Left colon (tissue), 2 donors: ENCODE measurements at places on chromosomes 6 and 20. TPM values are rescaled to one million over a fixed set of nuclear protein-coding genes. Genes with fewer than 3 reads are reported as not detected.

- DNase-seq = peak; percentile 67
Measured at GRCh38 chr6:125099211-125100073, 54.1 kb upstream of the TPD52L1 start.

- no peak for DNase-seq
Measured at GRCh38 chr20:35017099-35017835, 61.6 kb downstream of the MYH7B start.

- DNase-seq = peak; percentile 70
Measured at GRCh38 chr6:33314515-33314942, 651 bp upstream of the TAPBP start.

The MACROD2 gene
- 5.2 TPM for total RNA-seq

The GMPR gene
- 5.6 TPM for total RNA-seq

DNA sequence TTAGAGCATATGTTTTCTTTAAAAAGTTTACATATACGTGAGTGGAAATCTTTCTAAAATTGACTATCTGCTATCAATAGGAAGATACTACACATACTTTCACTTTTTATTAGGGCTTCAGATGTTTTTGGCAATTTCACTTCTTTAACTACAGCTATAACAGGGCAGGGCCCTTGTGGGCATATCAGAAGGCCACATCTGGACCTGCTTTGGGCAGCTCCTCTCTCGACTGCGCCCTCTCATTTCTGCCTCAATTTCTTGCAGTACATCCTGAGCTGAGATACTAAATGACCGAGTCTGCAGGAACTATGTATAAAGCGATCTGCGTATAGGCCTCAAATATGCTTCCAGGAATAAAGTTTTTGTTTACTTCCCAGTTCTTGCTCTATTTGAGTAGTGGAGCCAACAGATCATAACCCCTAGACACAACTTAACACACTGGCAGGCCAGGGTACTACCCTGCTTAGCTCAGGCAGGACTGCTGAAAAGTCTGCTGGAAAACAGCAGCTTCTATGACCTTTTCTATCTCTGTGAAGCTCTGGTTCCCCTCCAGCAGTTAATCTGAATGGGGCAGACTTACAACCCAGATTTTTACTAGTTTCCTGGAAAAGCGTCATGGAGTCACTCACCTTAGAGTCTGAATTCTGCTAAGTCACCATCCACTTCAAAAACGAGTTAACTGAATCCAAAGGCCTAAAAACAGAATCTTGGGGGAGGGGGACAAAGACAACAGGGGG, 12.7 kb downstream of the GCLC start:
- DNase-seq = no peak

GRCh38 chr20:50913690-50914375, 17.4 kb downstream of the ADNP start:
- DNase-seq = no peak

The MUCL3 gene
- not detected for total RNA-seq

The NOX3 gene
- not detected for total RNA-seq

The NANP gene
- 3.7 TPM for total RNA-seq

The C6orf141 gene
- 7.6 TPM for total RNA-seq

The FUT9 gene
- not detected for total RNA-seq

DNA sequence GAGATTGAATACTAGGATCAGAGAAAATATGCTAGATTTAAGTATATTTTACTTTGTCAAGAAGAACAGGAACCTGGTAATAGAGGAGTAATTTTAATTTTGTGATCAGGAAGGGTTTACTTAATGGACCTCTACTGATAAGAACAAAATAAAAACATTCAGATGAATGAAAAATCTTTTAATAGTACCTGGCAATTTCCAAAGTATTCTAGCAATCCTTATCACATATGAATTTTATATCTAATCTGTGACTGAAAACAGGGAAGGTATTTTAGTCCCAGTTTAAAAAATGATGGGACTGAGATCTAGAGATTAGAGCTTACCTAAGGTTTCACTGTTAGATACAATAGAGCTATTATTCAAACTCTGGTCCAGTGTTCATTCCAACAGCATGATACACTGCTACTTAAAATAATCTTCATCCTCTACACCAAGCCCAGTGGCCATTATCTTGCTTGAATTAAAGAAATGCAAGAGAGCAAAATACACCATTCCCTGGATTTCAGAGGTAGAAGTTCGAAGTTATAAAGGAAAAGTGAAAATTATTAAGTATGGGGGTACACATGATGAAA, 13.5 kb downstream of the SLC17A5 start:
- DNase-seq = no peak

GRCh38 chr6:16412171-16412570, 173.8 kb downstream of the GMPR start:
- DNase-seq = no peak

DNA sequence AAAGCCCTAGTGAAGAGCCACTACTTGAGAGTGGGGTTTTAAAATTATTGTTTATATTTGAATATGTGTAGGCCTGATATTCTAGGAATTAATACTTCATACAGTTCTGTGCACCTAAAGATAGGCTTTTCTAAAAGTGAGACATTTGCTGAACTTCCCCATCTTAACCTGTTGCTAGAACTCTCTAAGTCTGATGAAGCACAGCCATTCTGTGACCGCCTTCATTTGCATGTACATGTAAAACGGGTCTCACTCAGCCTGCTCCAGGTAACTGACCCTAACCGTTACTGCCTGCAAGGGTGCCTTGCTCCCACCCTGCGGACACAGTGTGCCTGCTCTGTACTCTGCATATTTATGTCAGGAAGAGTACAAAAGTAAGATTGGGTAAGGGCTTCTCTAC, 44.3 kb upstream of the IRF4 start:
- no peak for DNase-seq

DNA sequence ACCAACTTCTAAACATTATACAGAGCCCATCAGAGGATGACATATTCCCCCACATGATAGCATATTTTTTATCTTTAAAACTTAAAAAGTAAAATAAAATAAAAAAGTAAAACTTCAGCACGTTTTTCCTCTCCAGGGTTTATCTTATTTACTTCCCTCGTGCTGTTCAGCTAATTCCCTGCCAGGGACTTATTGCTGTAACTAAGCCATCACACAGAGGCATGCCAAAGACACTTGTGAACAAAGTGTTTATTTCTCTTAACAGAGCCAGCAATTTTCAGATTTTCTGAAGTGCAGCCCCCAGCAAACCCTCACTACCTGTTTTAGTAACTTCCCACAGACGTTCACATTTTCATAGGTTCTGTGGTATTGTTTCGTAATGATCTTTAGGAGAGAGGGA, 293.8 kb downstream of the ZNF217 start:
- DNase-seq = no peak

DNA sequence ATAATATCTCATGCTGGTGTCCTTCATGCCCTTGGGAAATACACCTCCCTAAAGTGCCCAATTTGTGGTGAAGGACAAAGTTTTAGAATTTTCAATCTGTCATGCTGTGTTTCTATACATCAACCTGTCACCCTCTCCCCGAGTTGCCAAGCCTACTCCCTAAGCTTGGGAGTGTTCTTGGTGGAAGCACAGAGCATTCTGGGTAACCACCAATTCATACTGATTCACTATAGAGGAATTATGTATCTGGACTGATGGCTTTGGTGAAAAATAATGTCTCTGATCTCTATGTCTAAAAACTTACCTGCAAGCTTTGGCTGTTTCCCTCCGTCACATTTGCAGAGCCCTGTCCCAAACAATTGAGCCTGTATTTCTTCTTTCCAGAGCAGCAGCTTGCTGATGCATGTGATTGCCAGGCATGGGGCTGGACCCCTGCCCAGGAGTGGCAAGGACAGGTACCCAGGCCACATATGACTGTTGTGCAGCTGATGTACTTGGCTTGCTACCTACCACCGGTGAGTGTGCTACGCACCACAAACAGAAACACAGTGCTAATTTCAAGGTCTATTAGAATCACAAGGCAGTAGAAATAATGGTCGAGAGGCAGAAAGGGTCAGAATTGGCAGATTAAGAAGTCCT, 202.8 kb upstream of the CITED2 start:
- no peak for DNase-seq

The TOX2 gene
- total RNA-seq = 3.0 TPM

- DNase-seq = no peak
Measured at GRCh38 chr20:62051144-62051543, 14.5 kb downstream of the TAF4 start.

GRCh38 chr20:49540687-49541435, 27.1 kb downstream of the PTGIS start:
- no peak for DNase-seq

GRCh38 chr6:157977176-157977804, 4.4 kb upstream of the SYNJ2 start:
- no peak for DNase-seq

GRCh38 chr6:133701633-133702331, 187.1 kb upstream of the TCF21 start:
- peak; percentile 9 for DNase-seq

GRCh38 chr6:34246249-34246562, 2.6 kb downstream of the SMIM29 start:
- DNase-seq = no peak

The OPRM1 gene
- not detected for total RNA-seq

The RIMS1 gene
- total RNA-seq = 0.28 TPM

- no peak for DNase-seq
Measured at GRCh38 chr6:66970373-66970772, 1263.3 kb upstream of the EYS start.

The KIF13A gene
- total RNA-seq = 47.0 TPM

The COMMD7 gene
- total RNA-seq = 33.4 TPM

DNA sequence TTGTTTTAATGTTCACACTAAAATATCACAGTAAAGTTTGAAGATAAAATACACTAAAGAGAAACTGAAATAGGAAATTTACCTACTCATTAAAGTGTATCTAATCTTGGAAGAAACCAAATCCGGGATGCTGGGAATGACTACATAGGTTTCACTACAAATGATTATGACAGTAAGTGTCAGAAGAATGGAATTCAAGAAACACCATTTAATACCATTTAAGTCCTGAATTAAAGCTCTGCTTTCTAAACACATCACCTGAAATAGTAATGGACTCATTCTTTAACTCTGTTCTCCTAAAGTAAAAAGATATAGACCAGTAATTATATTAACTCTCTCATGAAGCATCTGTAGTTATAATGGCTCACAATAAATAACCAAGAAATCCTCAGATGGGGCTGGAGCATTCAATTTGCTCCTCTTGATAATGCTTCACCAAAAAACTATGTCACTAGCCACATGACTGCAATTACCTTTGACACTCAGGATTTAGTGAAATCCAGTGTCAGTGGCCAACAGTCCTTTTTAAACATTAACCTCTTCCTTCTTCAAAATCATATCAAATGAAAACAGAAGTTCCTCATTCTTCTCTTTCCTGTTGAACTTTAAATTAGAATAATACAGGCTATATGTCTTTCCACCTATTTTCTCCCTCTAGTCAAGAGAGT, 41.4 kb downstream of the MAP7 start:
- DNase-seq = no peak

The AVP gene
- not detected for total RNA-seq

GRCh38 chr20:48901326-48901725, 20.2 kb upstream of the ARFGEF2 start:
- DNase-seq = no peak

The SLC22A1 gene
- 3.1 TPM for total RNA-seq

DNA sequence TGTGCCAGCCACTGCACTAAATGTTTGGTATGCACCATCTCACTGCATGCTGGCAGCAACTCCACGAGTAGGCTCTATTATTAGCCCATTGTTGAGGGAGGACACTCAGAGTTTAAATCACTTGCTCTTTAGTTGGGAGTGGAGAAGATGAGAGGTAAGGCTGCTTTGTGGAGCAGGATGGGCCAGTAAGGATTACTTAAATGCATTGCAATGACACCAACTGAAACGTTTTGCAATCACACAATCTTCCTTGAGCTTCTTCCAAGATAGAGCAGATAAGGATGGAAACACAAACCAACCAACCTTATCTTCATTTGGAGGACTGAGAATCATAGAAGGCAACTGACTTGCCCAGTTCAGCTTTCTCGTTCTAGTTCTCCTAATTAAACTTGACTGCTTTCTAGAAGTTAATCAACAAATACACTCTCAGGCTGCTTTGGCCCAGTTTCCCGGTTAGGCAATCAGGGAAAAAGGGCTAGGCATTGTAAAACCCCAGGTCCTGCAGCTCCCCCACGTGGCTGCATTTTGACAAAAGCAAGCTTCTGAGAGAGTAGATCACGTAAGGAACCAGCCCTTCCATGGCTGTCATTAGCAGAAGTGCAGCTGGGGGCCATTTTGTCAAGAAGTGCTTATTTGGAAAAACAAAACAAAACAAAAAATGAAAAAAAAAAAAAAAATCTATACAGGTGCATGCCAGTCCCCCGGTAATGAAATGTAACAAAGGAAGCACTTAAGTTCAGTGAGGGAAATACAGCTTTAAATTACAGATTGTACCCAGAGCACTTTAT, 130.6 kb downstream of the BCAS1 start:
- DNase-seq = peak; percentile 93

GRCh38 chr20:47727170-47727880, 58.0 kb downstream of the SULF2 start:
- DNase-seq = peak; percentile 55

The SOX4 gene
- total RNA-seq = 44.6 TPM

- no peak for DNase-seq
Measured at GRCh38 chr6:105164418-105164817, 15.4 kb downstream of the POPDC3 start.

DNA sequence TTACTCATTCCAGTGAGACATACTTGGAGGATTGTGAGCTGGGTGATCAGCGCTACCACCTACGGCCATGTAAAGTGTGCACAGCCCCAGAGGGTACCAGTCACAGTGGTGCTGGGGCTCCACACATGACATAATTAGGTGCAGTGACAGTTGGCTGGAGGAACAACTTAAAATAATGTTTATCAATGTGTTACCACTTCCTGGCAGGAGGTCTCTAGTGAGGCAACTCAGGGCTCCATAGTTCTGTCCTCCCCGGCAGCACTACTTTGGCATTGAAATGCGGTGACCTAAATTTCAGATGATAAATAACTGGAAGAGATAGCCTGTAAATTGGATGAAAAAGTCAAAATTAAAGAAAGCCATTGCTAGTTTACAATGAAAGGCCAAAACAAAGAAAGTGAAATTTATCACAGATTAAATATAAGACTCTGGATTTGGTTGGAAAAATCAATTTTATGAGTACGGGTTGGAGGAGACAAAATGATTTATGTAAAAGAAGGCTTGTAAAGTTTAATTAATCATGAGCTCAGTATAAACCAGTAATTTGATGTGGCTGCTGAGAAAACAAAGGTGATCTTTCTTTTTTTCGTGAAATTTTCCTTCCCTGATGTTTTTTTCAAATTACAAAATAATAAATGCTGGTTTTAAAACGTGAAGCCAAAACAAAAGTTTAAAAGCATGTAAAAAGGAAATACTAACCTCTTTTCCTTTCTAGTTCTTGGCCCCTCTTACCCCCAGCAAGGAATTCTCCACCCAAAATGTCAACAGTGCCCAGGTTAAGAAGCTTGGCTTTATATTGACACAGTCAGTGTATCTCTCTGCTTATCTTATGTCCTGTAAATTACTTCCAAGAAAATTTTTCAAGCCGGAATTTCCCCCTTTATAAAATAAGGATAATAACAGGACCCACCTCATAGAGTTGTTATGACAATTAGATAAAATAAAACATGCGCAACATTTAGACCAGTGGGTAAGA, 126.7 kb upstream of the NOX3 start:
- no peak for DNase-seq
